ENCODE measurements at places on chromosomes 1 and 21.
A peak's percentile ranks its signal among the peaks of the same experiment; 100 is the strongest.

DNA sequence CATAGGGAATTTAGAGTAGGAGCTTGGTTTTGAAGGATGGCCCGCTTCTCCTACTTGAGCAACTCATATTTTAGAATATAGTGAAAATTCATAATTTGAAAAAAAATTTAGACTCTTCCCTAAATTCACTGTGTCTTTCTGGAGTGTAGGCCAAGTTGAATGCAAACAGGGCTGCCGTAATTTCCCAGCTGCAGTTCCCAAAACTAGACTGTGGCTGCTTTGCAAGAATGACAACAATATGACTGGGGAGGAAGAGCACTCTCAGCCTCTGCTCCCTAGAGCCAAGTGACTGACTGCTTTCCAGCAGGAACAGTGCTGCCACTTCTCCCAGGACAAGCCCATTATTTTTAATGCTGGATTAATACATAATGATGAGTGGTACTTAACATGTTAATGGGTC is 209.0 kb downstream of the RHOU start:
- DNase-seq = no peak

DNA sequence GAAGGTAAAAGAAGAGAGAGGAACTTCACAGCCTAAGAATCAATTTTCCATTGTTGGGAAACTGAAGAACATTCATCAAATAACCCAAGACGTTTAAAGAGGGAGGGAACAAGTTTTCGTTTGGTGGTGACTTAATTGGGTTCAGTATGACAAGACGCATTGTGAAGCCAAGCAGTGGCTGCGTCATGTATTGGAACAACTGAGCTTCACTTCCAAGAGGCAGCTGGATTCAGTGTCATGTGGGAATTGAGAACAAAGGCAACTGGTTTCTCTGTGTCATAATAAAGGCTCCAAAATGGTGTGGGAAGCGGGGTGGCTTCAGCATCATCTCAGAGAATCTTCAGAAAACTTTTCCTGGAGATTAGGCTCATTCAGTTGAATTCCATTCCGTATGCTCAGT is 29.8 kb upstream of the RC3H1 start:
- no peak for DNase-seq

DNA sequence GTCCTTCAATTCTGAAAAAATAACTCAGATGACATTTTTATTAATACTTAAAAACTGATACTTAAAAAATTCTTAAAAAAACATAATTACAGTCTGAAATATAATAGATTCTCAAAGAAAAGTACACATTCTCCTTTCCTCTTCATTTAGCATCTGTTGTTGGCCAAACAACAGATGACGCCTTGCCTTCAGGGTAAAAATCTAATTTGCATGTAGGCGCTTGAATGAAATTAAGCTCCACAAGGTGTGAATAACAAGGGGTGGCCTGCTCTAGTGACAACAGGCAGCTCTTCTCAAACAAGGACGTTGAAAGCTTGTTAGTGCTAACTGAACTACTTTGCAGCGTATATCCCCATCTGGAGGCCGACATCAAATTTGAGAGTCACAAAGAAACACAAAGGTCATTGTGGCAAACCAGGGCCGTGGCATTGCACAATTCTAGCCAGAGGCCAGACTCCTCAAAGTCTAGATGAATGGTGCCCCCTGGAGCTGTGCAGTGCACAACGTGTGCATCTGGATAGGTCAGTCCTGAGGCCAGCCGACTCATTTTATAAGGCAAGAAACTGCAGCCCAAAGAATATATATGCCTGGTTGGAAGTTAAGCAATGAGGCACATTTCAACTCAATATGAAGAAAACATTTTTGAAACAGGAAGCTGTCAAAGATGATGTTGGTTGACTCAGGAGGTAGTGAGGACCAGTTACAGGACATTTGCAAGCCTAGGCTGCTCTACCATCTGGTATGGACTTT is 459.2 kb upstream of the RUNX1 start:
- peak; percentile 13 for DNase-seq

- DNase-seq = no peak
These were observed 977.9 kb downstream of the BRINP3 start for GRCh38 chr1:189499736-189500135.

GRCh38 chr21:25171438-25171837 is 435.8 kb downstream of the MRPL39 start:
- no peak for DNase-seq

All from activated T-cell treated with anti-CD3 and anti-CD28 coated beads, Interleukin-2, amount 50 U/mL, for 72 hours (primary cell).